Non-pigmented ciliary epithelial cell (primary cell): ENCODE measurements at places on chromosomes 16 and 17.

- no peak for DNase-seq
Measured at GRCh38 chr16:89599451-89599858, 14.0 kb upstream of the DPEP1 start.

- DNase-seq, result no peak
Measured at GRCh38 chr16:17386229-17386628, 84.5 kb downstream of the XYLT1 start.

DNA sequence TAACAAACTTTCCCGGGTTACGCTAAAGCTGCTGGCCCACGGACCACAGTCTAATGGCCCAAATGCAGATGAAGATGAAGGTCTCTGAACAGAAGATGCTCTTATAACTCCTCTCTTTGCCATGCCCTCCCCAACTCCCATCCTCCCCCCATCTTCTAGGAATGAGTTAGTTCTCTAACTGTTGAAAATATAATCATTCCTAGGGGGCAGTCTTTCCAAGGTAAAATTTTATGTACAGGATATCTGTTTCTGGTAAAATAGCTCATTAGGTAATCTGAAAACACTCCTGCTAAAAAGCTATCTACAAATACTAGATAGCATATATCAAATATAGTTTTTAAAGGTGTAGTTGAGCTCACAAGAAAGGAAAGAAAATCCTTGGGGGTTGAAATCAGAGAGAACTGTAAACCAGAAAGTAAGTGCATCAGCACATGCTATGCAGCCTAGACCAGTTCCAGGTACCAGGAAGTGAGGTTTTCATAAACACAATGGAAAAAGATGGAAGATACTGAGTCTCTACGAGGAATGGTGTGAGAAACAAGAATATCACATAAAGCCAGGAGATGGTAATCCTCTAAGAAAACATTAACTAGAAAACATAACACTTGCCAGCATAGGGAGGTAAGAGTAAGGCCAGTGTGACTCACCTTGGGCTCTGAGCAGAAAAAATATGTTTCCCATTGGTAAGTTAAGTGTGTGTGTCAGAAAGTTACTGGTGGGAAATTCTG lies 38.1 kb downstream of the CMC2 start:
- DNase-seq, result peak; percentile 41

GRCh38 chr16:59405802-59406201 lies 671.7 kb upstream of the GOT2 start:
- no peak for DNase-seq

DNA sequence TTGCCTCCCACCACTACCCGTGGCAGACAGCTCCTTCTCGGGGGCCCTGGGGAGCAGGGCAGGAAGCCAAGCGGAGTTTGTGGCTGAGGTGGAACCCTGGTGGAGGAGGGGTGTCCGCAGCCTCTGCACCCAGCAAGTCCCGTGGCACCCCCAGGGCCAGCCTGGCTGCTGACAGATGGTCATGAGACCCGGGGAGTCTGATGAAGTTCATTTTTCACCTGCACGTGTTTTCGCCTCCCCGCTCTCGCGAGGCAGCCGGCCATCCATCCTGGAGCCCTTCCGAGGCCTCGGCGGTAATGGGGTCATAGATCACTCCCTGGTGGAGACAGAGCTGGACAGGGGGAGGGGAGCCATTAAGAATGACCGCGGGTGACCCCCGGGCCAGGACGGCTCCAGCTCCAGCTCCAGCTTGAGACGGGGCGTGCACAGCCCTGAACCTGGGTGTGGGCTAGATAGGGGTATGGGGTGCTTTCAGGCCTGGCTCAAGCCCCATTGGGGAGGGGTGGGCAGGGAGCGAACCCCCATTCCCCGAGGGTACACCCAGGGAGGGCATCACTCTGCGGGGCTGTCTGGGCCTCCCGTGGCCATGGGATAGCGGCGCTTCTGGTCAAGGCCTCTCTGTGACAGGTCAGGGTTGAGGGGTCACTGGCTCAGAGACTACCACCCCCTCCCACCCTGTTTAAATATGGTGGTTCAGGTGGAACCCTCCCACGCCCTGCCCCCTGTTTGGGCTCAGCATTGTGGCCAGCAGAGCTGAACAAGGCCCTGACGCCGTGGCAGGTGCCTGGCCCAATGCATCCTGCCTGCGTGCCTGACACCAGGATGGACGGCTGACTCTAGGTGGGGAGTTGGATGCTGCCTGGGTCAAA lies 227.4 kb upstream of the GSE1 start:
- DNase-seq, result no peak

DNA sequence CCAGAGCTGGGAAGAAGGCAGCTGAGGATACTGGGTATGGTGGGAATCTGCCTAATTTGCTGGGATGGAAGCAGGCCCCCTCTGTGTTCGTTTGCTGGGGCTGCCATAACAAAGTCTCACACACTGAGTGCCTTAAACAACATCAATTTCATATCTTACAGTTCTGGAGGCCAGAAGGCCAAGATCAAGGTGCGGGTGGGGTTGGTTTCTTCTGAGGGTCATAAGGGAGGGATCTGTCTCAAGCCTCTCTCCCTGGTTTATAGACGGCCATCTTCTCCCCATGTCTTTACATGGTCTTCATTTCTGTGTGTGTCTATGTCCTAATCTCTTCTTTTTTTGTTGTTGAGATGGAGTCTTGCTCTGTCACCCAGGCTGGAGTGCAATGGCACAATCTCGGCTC lies 35.8 kb downstream of the GDE1 start:
- no peak for DNase-seq

DNA sequence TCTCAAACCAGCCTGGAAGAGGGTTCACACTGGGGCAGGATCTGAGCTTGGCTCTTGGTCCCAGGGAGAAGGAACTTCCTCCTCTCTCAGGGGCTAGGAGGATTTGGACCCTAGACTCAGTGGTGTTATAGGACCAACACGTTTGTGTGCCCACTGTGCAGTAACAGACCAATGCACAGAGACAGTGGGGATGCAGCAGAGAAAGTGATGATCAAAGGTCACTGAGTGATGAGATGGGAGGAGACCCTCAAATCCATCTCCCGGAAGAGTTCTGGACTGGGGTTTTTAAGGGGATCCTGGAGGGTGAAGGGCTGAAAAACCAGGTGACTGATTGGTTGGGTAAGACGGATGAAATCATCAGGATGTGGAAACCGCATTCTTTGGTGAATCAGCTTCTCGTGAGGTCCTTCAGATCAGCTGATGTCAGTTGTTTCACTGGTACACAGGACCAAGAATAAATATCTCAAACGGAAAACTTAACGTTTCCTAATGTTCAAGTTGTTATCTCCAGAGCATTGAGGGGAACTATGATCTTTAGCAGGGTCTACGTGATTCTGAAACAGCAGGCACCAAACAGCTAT lies 3.3 kb upstream of the VAC14 start:
- peak; percentile 94 for DNase-seq

- no peak for DNase-seq
Measured at GRCh38 chr17:75418531-75418930, 13.1 kb upstream of the GRB2 start.

GRCh38 chr17:17445925-17446665 lies 30.7 kb upstream of the MED9 start:
- peak; percentile 82 for DNase-seq

DNA sequence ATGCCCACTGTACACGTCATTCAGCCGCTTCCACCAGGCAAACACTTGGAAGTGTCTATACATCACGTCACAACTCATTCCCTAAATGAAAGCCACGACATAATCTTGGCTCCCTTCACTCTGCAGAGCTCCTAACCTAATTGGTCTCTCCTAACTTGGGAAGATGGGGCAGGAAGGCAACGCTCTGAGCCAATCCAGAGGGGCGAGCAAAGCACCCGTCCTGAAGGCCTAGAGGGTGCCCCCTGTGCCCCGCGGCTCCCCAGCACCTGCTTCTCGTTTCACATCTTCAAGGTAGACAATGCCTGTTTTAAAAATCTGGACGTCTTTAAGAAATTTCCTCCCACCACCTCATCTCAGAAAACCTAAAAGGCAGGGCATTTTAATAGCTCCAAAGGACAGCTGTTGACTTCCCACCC lies 1.0 kb downstream of the CSNK2A2 start:
- no peak for DNase-seq

DNA sequence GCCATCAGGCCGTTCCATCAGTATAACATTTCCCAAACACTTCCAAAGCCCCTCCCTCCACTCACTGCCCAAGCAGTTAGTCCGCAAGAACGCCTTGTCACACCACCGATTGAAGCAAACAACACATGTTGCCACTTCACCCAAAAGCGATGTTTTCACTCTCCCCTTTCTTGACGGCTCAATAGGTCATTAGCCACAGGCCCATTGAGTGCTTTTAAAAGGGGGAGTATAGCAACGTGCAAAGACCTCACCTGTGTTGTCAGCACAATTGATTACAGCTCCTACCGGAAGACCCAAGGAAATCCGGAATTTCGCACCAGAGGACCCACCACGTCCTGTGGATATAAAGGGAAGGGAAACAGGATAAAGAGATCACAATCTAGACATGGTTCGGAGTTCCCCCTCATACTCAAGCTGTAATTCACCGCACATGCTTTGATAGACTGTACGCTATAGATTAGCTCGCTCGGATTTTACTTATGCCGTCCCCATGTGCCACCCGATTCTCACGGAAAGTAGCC lies 690 bp downstream of the RPL23 start:
- DNase-seq, result no peak

- no peak for DNase-seq
Measured at GRCh38 chr16:17776888-17777287, 306.1 kb upstream of the XYLT1 start.

- DNase-seq, result no peak
Measured at GRCh38 chr17:1767358-1767757, 5.5 kb downstream of the SERPINF1 start.

DNA sequence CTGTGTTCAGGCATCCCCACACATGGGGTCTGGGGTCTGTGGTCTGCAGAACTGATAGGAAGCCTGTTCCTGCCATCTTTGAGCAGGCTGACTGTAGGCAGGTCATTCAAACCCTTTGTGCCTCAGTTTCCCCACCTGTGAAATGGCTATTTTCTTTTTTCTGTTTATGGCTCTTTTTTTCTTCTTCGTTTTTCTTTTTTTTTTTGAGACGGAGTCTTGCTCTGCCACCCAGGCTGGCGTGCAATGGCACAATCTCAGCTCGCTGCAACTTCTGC lies 72.5 kb downstream of the ABCC6 start:
- DNase-seq, result no peak

GRCh38 chr17:68482576-68483041 lies 25.3 kb upstream of the WIPI1 start:
- no peak for DNase-seq

- no peak for DNase-seq
Measured at GRCh38 chr17:46176975-46177374, 16.3 kb downstream of the KANSL1 start.

- no peak for DNase-seq
Measured at GRCh38 chr17:78313735-78314648, 45.9 kb downstream of the SOCS3 start.

DNA sequence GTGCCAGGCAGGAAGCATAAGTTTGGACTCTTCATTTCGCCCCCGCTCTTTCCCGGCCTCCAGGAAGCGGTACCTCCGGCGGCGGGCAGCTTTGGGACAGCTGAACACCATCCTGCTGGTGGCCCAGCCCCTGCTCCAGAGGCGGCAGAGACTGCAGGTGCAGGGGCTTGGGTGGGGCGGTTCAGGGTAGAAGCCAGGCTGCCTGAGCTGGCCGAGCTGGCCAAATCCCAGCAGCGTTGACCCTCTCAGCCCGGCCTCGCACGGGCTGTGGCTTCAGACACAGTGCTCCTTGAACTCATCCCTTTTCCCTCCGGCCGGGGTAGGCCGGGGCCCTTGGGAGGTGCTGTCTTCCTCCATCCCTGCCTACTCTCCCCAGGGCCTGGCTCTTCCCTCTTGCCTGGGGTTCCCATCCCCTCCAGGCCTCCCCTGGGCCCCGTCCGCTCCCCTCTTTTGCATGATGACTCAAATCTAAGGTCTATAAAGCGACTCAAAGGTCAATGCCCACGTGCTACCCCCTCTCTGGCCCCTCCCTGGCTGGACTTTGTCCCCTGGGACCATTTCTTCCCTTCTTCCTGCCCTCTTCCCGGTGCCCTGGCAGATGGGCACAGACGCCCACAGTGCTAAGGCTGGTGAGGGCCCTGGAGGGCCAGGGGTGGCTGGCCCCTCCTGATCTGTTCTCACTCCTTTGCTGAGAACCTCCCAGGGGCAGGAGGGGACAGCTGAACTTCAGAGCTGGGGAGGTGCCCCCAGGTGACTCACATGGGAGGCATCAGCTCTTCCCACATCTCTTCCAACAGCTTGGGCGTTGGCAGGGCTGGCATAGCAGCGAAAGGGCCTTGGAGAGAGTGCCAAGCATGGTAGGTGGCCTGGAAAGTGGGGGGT lies 22.7 kb downstream of the MYO15B start:
- DNase-seq, result no peak

- DNase-seq, result peak; percentile 46
Measured at GRCh38 chr16:59527206-59527997, 793.3 kb upstream of the GOT2 start.

DNA sequence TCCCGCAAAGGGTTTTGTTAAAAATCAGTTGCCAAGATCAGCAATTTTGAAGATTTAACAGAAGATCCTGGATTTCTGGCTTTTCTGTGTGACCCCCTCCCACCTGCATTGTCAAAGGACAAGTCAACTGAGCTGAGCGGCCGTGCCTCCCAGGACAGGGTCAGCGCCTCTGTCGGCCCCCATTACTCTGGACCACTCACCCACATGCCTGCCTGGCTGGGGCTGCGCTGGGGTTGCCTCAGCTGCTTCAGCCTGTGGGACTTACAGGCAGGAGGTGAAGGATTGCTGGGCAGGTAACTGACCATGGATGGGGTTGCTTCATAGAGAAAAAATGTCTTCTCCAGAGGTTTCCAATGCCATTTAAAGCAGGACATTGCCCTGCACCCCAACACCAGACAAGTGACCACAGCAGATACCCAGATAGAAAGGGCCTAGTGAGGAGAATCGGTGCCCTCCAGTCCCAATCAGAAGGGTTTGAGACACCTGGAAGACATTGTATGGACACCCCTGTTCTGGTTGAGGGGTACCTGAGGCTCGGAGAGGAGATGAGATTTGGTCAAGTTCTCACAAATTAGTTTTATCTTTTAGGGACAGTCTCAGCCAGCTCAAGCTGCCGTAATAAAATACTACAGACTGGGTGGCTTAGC lies 52.8 kb downstream of the SNX20 start:
- no peak for DNase-seq

- DNase-seq, result no peak
Measured at GRCh38 chr16:54977211-54977610, 46.5 kb downstream of the IRX5 start.

- no peak for DNase-seq
Measured at GRCh38 chr17:16440901-16441629, 25.7 kb downstream of the TRPV2 start.

- DNase-seq, result no peak
Measured at GRCh38 chr17:62628831-62629555, 1.5 kb downstream of the MRC2 start.

GRCh38 chr17:38660097-38661025 lies 14.4 kb downstream of the EPOP start:
- no peak for DNase-seq

GRCh38 chr16:8937803-8938202 lies 25.9 kb downstream of the USP7 start:
- no peak for DNase-seq

DNA sequence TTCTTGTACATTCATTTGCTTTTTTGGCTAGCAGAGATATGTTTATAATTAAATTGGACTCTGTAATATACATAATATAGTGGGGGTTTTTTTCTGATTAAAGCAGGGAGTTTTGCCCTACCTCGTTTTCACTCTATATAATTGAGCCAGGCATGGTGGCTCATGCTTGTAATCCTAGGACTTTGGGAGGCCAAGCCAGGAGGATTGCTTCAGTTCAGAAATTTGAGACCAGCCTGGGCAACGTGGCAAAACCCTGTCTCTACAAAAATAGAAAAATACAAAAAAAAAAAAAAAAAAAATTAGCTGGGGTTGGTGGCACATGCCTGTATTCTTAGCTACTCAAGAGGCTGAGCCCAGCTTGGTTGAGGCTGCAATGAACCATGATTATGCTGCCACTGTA lies 42.2 kb downstream of the PAFAH1B1 start:
- DNase-seq, result no peak
